ENCODE measurements at places on chromosomes 11 and 22. TPM values are rescaled to one million over a fixed set of nuclear protein-coding genes. Genes with fewer than 3 reads are reported as not detected.

DNA sequence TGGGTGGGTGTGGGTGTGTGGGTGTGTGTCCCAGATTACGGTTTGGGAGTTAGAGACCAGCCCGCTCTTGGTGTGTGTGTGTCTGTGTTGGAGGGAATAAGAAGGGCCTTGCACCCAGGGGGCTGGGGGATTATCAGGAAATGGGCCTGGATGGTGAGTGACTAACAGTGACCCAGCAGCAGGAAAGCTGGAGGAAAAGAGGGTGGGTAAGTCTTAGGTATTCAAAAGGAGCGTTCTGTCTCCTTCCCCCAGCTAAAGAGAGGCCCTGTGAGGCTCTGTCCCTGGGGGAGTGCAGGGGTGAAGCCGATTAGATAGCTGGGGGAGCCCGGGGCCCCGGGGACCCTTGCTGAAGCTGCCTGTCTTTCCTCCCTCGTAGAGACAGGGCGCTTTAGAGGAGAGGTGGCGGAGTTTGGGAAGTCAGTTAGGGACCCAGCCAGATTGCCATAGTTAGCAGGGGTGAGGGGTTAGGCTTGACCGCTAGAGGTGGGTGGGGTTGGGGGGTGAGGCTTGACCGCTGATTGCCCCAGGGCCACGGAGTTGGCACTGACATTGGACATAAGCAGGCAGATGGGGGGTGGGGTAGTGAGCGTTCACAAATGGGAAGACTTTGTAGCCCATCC is 1.5 kb downstream of the OAF start:
- no peak for DNase-seq

GRCh38 chr11:61120706-61121191 is 18.5 kb downstream of the CD5 start:
- no peak for DNase-seq

TRIM64C gene
- total RNA-seq, result not detected

DNA sequence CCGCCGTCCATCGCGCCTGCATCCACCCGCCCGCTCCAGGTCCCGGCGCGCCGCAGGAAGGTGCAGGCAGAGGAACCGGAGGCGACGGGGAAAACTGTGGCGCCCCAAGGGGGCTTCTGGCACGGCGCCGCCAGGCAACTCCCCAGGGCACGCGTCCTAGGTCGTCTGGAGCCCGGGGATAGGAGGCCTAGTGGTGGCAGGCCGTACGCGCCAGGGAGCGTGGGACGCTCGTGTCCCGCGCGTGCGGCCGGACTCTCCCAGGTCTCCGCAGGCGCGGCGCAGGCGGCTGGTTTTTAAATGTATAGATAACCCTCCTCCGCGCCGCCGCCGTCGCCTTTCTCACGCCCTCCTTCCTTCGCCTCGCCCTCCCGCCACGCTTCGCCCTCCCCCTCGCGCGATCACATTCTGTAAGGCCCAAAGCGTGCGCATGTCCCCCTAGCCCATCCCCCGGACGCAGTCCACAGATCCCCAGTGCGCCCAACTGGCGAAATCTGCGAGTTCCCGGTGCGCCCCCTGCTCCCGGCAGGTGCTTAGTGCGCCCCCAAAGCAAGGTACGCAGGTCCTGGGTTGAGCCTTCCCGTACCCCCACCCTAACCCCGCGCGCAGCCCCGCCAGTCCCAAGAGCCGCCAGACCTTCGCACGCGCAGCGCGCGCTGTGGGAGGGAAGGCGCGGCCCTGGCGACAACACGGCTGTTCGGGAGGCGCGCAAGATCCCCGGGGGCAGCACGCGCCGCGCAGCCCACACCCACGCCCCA is at the start of gene ASCL2:
Gene ASCL2 (minus strand): TSS at position 267 of the 755 bp plus-strand sequence. CDS start 256 bp downstream, at position 11.
- DNase-seq, result no peak

GRCh38 chr11:59501931-59502330 is 1.4 kb upstream of the OR4D11 start:
- DNase-seq, result no peak
